Activated T-cell treated with anti-CD3 and anti-CD28 coated beads for 1 hour (primary cell): ENCODE measurements at places on chromosomes 5 and 9.

DNA sequence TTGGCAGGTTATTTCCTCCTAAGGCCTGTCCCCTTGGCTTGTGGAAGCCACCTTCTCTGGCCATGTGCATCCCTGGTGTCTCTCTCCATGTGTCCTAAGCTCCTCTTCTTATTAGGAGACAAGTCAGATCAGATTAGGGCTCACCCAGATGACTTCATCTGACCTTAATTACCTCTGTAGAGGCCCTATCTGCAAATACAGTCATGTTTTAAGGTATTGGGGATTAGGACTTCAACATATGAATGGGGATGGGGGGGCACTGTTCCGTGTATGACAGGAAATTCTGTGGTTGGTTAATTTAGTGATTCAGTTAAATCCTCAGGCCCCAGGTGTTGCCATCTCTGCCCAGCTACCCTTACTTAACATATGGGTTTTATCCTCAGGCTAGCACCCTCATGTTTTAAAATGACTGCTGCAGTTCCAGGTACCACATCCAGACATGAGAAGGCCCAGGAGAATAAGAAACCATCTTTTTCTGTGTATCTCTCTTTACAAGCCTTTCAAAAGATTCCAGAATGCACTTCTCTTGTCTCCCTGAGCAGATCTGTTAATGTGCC lies 51.9 kb upstream of the RAI14 start:
- DNase-seq, result no peak

- DNase-seq, result no peak
Measured at GRCh38 chr5:135697251-135697958, 118.6 kb upstream of the CXCL14 start.

- no peak for DNase-seq
Measured at GRCh38 chr5:172858990-172859811, 25.1 kb downstream of the ERGIC1 start.

GRCh38 chr5:68221488-68221887 lies 5.9 kb downstream of the PIK3R1 start:
- DNase-seq, result no peak

GRCh38 chr5:80288177-80288576 lies 31.6 kb upstream of the SPZ1 start:
- no peak for DNase-seq

GRCh38 chr5:153551537-153552079 lies 61.1 kb downstream of the GRIA1 start:
- DNase-seq, result no peak

DNA sequence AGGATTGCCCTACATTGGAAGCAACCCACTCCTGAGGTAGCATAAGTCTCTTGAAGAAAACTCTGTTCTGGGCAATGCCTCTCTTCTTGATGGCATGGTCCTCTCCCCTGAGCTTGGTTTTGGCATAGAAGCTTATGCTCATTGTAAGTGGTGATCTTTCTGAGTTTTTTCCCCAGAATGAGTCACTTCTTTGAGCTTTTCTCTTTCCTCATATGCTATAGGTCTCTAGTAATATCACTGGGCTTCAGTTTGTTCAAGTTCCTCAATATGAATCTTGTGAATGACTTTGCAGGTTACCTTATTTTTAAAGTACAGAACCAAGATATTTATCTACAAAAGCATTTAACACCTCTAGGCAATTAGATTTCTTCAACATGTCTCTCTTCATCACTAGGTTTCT lies 76.5 kb upstream of the ATG10 start:
- no peak for DNase-seq

GRCh38 chr9:21477466-21477865 lies 4.6 kb downstream of the IFNE start:
- no peak for DNase-seq

DNA sequence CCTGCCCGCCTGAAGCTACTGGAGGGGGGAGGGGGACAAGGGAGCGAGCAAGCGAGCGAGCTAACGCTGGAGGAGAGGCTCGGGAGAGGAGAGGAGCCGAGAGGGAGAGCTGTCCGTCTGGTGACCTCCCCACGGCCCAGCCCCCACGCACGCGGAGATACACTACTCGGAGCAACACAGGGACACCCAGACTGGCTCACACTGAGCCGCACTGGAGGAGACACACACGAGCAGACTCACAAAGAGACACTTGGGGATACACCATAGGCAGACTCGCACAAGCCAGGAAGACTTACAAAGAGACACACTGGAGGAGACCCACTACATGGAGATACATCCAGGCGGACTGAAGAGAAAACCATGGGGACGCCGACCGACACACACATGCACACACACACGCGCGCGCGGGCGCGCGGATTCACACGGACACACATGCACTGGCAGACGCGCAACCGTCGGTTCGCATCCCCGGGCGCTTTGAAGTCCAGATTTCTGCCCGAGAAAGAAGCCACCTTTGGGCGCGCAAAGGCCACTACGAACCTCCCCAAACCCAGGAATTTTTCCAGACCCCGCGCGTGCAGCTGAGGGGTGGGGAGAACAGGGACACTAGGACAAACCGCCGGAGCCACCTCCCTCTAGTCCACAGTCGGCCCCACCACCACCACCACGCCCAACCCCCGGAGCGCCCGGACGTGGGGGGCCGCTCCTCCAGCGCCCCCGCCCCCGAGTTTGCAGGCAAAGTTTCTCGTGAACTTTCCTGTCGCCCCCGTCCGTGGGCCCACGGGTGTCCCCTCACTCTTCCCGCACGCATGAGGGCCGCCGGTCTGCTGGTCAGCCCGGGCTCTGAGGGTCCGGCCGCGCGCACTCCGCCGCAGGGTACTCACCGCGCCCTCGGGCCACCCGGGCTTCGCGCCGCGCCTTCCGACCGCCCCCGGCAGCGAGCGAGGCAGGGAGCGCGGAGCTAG lies 571 bp downstream of the CNTFR start:
- no peak for DNase-seq

DNA sequence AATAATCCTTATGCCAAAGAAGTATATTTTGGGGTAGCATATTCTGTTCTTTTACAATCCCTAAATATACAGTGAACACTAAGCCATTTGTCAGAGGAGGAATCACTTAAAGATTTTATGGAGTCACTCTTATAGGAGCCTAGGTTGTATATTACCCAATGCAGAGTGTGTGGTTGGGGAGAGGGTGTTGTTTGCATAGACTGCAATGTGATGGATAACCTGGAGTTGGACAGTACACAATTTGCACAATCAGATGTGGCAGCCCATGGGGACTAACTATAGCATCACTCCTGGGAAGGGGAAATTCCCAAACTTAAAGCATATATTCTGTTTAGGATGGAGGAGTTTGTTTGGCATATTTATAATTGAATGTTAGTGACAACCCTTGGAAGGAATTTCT lies 9.6 kb upstream of the NDFIP1 start:
- DNase-seq, result no peak

- no peak for DNase-seq
Measured at GRCh38 chr9:91820949-91821880, 128.8 kb downstream of the ROR2 start.

DNA sequence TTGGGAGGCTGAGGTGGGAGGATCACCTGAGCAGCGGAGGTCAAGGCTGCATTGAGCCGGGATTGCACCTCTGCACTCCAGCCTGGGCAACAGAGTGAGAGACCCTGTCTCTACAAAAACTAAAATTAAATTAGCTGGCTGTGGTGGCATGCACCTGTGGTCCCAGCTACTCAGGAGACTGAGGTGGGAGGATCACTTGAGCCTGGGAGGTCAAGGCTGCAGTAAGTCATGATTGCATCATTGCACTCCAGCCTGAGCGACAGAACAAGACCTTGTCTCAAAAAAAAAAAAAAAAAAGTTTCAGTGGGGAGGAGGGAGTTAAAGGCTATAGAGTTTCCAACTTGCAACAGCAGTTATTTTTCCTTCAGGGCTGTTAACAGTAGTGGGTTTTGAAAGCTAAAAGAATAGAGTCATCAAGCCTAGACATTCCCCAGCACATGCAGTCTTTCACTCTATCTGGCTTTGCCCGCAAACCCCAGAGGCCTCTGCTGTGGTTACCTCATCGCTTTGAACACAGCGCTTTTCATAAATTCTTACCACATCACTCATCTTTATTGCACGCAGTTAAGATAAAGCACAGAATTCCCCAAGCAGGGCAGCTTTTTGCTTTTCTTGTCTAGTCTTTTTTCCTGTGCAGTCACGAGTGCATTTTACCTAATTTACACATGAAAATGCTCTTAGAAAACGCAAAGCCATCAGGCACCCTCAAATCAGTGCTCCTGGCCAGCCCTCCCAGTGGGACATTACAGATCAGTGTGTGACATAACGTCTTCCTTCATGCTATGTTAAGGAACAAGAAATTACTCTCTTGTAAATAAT lies 8.7 kb upstream of the SLC2A8 start:
- DNase-seq, result peak; percentile 64

GRCh38 chr5:140630292-140631035 lies 2.5 kb downstream of the CD14 start:
- no peak for DNase-seq

- DNase-seq, result no peak
Measured at GRCh38 chr9:91084896-91085516, 276.7 kb downstream of the AUH start.

- no peak for DNase-seq
Measured at GRCh38 chr5:90347462-90347861, 62.1 kb downstream of the CETN3 start.

DNA sequence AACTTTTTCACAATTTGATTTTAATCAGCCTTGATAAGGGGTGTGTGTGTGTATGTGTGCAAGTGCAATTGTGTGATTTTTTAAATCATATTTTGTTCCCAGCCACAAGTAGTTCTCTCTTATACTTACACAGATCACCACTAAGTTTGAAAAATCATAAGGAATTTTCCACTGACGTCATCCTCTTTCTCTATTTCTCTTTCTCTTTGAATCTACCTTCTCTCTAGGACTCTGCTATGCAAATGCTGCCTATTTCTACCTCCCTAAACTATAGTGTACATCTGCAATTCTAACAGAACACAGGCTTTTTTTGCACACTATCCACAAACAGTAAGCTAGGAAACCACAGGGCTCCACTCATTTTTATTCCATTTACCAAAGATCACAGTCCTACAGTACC lies 254.6 kb upstream of the CYLC2 start:
- DNase-seq, result no peak

GRCh38 chr5:73067213-73067612 lies 53.2 kb upstream of the TMEM171 start:
- DNase-seq, result no peak

GRCh38 chr9:99169086-99169485 lies 52.7 kb downstream of the ALG2 start:
- no peak for DNase-seq

DNA sequence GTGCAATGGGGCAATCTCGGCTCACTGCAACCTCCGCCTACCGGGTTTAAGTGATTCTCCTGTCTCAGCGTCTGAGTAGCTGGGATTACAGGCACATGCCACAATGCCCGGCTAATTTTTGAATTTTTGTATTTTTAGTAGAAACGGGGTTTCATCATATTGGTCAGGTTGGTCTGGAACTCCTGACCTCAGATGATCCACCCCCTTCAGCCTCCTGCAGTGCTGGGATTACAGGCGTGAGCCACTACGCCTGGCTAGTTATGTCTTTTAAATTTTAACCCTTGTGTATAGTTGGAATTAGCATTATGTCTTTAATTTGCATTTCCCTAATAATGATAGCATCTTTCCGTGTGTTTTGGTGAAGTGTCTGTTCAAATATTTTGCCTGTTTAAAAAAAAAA lies 11.5 kb downstream of the GPBP1 start:
- no peak for DNase-seq

- no peak for DNase-seq
Measured at GRCh38 chr5:69050214-69050613, 43.6 kb upstream of the SLC30A5 start.

DNA sequence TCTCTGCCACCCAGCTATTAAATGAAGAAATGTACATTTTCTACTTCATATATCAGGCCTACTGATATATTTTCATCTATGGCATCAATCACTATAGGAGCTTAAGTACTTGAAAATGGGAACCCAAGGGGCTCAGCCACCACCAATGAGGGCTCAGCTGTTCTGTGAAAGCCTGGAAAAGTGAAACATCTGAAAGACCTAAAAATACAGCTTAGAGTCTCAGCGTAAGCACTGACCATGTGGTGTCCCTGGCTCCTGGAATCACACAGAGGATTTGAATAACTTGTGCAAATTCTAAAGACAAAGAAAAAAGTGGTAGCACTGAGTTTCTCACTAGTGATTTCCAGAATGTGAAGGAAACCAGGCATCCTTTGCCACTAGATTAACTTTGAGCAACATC lies 64.5 kb downstream of the PTPRD start:
- DNase-seq, result no peak

DNA sequence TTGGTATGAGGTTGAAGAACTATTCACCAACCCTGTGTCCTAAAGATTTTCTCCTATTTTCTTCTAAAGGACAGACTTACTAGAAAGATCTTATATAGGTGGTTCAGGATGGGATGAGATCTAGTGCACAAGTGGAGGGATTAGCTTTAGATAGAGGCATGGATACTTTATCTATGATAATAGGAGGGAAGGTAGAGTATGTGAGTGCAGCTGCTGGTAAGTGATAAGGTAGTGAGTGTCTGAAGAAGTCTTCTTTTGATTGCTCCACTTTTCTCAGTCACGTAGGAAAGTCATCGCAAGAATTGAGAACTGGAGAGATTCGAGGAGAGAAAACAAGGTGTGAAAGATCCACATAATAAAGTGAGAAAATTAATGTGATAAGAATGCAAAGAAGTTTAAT lies 6.0 kb upstream of the NDUFS4 start:
- no peak for DNase-seq

DNA sequence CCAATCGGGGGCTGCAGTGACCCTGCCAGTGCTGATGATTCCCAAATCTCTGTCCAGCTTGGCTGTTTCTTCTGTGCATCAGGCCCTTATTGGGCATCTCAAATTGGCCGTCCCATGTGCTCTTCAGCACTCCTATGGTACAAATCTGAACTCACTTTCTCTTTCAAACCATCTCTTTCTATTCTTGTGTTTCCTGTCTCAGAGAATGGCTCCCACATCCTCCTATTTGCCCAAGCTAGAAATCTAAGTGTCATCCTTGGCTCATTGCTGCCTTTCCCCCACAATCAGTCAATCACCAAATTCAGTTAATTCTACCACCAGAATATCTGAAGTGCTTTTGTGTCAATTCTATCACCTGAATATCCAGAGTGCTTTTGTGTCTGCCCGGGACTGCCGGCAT lies 336.6 kb downstream of the CWC27 start:
- DNase-seq, result no peak

- DNase-seq, result no peak
Measured at GRCh38 chr5:111311666-111312065, 87.5 kb downstream of the CAMK4 start.

DNA sequence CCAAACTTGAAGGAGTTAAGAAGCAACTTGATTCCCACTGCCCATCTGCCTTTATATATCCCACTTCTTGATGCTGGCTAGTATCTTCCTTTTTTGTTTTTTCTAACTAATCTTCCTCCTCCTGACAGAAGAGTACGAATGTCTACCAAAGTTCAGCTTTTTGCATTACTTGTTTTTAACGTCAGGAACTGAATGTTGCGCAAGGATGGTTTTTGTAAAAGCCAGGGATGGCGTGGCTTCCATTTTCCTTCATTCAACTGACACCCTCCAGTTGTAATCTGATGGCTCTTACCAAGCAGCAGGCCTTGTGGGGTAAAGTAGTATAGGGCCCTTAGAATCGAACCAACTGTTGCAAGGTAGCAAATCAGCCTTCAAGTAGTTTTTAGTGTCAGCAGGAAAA lies 70.8 kb upstream of the GPR151 start:
- DNase-seq, result no peak
